ENCODE measurements at places on chromosomes 16 and 17.
A peak's percentile ranks its signal among the peaks of the same experiment; 100 is the strongest.

GRCh38 chr16:3879258-3879886 lies 1.1 kb downstream of the CREBBP start:
- DNase-seq = no peak

GRCh38 chr17:17041018-17041521 lies 1.2 kb upstream of the MPRIP start:
- DNase-seq = peak; percentile 76

GRCh38 chr17:16953841-16954240 lies 18.1 kb downstream of the TNFRSF13B start:
- no peak for DNase-seq

DNA sequence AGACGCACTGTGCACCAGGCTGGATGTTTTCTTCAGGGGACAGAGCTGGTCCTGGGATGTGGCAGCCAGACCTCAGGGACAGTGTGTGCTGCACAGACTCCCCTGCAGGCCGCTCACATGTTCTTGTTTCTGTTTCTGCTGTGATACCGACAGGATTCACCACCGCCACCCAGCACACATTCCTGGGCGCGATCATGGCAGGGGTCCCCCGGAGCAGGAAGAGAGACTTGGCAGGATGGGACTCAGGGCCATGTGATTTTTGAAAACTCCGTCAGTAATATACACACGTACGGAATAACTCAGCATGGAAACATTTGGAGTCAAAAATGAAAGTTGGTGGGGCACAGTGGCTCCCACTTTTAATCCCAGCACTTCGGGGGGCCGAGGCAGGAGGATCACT lies 79.0 kb downstream of the HAPSTR1 start:
- DNase-seq = peak; percentile 36

DNA sequence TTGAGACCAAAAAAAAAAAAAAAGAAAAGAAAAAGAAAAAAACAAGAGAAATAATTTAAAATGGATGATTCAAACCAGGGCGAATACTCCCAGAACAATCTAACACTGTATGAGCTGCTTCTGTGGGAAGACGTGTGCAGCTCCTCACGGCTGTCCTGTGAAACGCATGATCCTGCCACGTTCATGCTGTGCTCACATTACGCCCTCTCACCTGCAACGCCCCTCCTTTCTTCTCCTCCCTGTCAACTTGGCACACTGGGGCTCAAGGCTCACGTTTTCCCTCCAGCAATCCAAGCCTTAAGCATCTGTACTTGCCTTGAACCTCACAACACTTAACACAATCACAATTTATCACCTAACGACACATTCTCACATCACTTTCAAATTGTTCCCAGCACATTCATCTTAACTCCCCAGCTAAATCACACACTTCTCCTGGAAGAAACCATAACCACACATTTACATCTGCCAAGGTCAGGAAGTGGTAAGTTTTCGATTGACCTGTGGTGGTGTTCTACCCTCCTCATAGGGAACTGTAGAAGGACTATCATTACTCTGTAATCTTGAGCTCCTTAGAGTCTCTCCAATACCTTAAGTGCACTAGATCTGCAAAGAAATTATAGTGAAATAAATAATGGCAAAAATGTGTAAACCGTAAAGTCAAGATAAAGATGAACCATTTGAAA lies 29.1 kb downstream of the MBTPS1 start:
- DNase-seq = no peak

DNA sequence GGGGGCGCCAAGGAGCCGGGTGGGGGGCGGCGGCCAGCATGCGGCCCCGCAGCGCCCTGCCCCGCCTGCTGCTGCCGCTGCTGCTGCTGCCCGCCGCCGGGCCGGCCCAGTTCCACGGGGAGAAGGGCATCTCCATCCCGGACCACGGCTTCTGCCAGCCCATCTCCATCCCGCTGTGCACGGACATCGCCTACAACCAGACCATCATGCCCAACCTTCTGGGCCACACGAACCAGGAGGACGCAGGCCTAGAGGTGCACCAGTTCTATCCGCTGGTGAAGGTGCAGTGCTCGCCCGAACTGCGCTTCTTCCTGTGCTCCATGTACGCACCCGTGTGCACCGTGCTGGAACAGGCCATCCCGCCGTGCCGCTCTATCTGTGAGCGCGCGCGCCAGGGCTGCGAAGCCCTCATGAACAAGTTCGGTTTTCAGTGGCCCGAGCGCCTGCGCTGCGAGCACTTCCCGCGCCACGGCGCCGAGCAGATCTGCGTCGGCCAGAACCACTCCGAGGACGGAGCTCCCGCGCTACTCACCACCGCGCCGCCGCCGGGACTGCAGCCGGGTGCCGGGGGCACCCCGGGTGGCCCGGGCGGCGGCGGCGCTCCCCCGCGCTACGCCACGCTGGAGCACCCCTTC lies 484 bp downstream of the FZD2 start:
- DNase-seq = peak; percentile 65

- no peak for DNase-seq
Measured at GRCh38 chr16:72241008-72241407, 69.1 kb upstream of the PMFBP1 start.

GRCh38 chr17:19417611-19418010 lies 6.6 kb downstream of the RNF112 start:
- no peak for DNase-seq

DNA sequence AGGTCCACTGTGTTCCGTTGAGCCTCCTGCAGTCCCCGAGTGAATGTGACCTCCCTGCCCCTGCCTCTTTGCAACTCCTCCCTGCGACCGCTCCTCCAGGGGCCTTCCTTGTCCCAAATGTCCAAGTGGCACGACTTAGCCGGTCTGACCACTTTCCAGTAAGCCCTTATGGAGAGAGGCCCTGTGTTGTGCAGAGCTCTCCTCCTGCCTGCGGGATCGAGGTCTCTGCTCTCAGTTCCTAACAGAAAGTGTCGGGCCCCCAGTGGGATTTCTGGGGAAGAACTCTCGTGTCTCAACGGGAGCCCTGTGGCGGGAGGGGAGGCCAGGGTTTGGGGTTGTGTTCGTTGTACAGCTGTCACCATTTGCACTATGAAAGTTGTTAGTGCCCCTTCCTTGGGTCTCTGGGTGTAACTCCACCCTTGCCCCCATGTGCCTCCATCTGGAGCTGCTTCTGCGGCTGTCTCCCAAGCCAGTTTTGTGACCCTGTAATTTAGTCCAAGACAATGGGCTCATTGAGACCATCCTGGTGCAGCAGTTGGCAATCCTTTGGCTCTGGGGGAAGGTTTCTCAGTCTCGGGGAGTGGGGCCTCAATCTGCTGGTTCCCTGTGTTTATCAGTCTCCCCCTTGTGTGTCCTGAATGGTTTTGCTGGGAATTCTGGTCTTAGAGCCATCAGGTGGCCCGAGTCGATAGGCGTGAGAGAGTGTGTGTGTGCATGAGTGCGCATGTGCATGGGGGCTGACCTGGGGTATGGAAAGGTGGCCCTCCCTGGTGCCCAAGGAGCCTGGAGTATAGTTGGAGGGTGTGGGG lies 234.5 kb downstream of the SEC14L1 start:
- no peak for DNase-seq

DNA sequence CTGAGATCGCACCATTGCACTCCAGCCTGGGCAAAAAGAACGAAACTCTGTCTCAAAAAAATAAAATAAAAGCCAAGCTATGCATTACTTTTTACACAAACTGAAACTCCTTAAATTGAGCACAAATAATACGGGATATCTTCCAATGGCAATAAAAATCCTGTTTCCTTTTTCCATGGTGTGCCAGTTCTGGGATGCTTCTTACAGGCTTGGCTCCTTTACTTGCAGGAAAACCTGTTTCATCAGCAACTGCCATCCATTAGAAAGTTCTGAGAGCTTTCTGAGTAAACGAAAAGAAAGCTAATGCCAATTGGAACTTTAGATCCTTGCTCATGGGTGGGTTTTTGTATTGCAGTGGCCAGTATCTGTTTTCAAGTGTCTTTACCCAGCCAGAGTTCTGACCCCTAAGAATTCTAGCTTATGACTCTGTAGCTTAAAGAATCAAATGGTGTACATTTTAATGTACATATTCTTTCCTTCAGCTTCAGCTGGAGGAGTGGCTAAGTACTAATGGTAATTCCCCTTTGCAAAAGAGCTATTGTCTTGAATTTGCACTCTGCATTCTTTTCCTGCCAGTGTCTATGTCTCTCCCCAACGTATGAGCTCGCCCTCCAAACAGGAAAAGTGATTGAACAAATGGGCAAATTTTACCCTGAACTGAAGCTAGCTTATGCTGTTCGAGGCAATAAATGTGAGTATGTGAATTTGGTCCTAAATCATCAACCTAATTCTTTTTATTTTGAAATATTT lies 21.5 kb upstream of the DDX19A start:
- no peak for DNase-seq

GRCh38 chr16:7602291-7602950 lies 269.8 kb downstream of the RBFOX1 start:
- no peak for DNase-seq

- peak; percentile 39 for DNase-seq
Measured at GRCh38 chr16:84800158-84800978, 19.4 kb upstream of the CRISPLD2 start.

DNA sequence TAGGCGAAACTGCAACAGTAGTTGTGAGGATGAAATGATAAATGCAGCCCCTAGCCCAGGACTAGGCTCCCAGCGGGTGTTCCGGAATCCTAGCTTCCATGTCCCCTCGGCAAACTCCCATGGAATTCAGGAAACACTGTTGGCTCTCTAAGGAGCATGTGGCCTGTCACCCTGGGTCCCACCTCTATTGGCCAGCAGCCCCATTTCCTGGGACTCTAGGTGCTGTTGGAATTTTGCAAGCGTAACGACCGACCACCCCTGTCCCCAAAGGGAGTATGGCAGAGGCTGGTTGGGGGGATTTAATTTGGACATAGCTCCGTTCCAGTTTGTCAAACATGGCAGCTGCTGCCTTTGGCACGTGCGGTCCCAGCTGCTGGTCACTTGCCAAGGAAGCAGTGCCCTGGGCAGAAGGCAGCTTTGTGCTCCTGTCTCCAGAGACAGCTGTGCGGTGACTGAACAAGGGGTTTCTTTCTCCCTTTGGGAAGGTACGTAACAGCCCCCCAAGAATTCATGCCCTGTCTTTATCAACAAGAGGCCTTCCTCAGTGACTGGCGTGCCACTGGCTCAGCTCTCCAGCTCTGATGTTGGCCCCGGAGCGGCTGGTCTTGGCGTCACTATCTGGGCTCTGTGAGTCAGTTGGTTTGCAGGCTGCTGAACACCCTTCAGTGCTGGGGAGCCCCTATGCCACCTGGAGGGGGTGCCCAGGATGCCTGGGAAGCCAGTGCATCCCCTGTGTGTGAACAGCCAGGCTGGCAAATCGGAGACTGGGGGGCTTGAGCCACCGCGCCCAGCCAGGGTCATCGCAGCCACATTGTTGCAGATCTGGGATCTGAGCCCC lies 235.2 kb upstream of the TNRC6C start:
- no peak for DNase-seq

- DNase-seq = peak; percentile 63
Measured at GRCh38 chr16:68590201-68590994, 51.3 kb downstream of the ZFP90 start.

Data from EH (cell line).